ENCODE measurements at places on chromosomes 13 and 19.
A peak's percentile ranks its signal among the peaks of the same experiment; 100 is the strongest.

GRCh38 chr13:50914176-50914700, 4.6 kb downstream of the RNASEH2B start:
- DNase-seq: no peak

GRCh38 chr13:111043575-111043982, 71.5 kb upstream of the ARHGEF7 start:
- DNase-seq: no peak

DNA sequence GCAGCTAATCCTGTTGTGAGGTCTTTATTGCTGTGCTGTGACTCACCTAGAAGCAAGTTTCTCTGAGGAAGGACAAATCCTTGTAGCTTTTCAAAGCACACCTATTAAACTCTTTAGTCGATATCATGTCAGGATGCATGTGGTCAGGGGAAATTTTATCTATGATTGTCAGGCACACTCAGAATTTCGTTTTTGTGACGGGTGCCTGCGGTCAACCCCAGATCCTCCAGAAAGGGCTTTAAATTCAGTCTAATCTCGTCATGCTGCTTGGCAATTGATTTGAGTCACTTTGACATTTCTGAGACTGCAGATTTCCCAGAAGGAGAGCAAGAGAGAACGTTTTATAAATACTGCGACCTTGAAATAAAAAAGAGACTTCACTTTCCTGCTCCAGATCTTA, 316.9 kb downstream of the FGF9 start:
- no peak for DNase-seq

DNA sequence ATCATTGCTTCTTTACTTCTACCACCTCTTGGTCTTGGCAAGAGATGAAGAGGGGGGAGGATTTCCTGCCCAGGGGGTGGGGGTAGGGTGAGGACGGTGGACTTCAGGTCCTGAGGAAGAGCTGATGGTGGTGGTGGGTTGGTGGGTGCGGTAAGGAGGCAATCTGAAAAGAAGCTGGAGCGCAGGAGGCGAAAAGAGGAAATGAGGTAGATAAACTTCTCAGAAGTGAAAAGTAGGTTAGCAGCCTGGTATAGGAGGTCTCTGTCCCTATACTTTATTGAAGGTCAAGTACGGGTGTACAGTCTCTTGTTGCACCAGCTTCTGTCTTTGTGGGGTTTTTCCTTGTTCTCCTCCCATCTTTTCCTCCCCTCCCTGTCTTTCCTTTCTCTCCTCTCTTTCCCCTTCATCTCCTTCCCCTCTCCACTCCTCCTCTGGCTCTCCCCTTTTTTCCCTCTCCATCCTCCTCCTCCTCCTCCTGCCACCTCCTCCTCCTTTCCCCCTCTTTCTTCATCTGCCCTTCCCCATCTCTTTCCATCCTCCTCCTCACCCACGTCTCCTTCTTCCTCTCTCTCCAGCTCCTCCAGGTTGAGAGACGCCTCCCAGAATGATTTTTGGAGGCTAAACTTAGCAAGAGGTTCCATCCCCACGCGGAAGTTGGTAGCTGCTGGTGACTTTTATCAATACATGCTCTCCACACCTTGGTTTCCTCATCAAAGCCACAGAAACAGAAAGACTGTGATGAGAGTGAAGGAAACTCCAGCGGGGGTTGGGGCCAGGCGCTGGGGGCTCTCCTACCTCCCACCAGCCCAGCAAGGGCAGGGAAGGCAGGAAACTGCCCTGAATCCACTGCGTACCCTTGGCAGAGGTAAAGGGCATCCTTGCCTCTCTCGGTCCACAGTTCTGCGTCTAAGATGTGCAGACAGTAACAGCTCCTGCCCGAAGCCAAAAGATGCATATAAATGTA, 15.3 kb downstream of the TNFSF14 start:
- DNase-seq: no peak

GRCh38 chr13:20390526-20391175, 135.0 kb downstream of the CRYL1 start:
- no peak for DNase-seq

DNA sequence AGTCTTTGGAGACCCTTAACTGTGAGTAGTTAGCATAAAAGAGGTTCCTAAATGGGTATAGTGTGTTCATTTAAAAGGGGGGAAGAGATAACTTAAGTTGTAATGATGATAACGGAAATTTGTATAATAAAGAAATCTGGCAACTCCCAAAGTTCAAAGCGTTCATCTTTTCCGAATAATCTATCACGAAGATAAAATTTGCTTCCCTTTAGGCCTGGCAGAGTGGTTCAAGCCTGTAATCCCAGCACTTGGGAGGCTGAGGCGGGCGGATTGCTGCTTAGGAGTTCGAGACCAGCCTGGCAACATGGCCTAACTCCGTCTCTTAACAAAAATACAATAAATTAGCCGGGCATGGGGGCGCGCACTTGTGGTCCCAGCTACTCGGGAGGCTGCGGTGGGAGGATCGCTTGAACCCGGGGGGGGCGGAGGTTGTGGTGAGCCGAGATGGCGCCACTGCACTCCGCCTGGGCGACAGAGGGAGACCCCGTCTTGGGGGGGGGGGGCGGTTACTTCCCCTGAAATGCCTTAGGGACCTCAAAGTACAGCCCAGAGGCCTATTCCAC, 934 bp downstream of the N4BP2L2 start:
- peak; percentile 18 for DNase-seq

GRCh38 chr13:46577696-46578589, 25.0 kb downstream of the LRCH1 start:
- no peak for DNase-seq

GRCh38 chr13:61592489-61592888, 176.8 kb upstream of the PCDH20 start:
- no peak for DNase-seq

DNA sequence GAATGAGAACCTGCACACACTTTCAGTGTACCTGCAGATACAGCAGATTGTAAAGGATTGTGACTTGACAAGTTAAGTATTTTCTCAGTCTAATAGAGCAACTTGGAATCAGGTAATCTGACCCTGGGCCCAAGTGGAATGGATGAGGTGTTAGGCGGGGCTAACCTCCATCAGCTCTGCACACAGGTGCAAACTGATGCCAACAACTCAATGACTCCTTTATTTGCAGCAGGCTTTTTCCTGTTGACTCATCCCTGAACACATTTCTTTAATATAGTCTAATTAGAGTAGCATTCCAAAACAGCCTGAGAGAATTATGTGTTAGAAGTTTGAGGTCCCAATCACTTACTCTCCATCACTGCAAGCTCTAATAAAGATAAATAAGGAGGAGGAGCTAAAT, 48.8 kb downstream of the TPT1 start:
- DNase-seq: no peak

DNA sequence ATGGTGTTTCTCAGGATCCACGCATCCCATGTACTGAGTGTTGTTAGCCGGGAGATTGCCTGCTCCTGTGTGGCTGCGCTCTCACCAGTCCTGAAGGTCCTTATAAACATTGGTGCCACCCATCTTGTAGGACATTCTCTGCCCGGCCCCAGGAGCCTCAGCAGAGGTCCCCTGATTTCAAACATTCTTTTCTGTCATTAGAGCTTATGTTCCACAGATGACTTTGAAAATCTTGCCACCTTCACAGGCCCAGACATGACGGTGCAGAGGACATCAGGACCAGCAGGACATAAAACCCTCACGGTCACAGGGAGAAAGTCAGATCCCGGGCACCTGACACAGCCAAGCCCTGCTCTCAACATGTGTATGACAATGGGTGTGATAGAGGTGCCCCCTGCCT, 33.2 kb upstream of the PEPD start:
- DNase-seq: no peak

DNA sequence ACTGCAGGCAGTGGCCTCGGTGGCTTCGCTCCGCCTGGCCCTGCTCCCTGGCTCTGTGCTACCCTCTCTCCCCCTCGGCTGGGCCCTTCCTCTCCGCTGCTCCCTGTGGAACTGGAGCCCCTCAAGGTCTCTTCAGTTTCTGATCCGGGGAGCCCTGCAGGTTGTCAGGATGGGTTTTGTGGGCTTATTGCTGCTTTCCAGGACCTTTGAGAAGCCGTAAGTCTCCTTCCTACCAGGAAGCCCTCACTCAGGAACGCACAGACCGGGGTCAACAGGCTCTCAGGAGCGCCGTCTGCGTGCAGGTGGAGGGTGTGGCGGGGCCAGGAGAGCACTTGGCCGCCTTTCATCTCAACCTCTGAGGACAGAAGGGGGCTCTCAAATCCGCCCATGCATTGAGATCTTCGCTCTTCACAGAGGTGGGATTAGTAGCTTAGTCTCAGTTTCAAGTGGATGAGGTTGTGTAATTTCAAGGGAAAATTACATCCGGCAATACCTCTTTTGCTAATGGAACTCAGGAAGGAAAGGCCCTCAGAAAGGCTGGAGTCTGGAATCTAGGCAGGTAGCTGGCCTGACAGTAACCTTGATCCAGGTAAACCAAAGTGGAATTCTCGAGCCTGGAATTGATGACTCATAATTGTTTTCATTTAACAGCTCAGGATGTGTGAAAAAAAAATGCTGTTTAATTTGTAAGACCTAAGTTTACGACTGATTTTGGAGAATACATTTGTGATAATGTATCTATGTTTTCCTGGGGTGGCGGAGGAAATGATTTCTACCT, 102.0 kb downstream of the ATP11A start:
- no peak for DNase-seq

DNA sequence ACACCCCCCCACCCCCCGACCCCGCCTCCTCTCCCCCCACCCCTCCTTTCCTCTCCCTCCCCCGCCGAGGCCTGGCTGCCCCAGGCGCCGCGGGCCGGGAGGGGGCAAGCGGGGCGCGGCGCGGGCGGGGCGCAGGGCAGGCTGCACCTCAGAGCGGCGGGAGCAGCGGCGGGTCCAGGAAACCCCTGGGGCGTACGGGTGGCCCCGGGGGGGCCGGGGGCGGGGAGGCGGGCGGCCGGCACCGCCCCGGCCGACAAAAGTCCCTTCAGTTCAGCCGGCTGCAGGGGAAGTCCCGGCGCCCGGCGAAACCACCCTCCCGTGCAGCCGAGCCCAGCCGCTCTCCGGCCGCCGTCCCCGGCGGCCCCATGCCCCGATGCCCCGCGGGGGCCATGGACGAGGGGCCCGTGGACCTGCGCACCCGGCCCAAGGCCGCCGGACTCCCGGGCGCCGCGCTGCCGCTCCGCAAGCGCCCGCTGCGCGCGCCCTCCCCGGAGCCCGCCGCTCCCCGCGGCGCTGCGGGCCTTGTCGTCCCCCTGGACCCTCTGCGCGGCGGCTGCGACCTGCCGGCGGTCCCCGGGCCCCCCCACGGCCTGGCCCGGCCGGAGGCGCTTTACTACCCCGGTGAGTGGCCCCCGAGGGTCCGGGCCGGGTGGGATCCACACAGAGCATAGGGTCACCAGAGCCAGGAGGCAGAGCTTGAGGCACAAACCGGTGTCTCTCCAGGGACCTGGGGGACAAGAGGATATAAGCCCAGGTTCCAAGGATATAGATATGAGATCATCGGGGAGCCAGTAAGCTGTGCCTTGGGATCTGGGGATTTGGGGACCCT, at the start of gene BCL3:
Gene BCL3 (plus strand): TSS at position 283 of the 829 bp plus-strand sequence. CDS start 83 bp downstream, at position 366.
- DNase-seq: peak; percentile 70

DNA sequence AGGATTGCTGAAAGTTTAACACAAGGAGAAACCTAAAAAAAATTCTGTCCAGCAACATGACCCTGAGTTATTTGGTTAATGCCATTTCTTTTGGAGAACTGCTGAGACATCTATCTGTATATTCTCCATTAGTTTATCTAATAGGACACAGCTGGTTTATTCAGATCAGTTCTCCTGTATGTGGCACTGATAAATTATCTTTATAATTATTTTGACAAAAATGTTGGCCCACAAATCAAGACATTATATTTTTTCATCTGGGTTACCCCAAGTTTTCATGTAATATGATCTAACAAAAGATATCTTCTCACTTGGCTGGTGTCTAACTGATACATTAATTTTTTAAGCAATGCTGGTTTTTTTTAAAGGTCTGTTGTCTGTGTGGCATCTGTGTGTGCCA, 231.4 kb downstream of the KLF12 start:
- no peak for DNase-seq

- DNase-seq: no peak
These were observed 1255.6 kb downstream of the DIAPH3 start for GRCh38 chr13:58908019-58908679.

GRCh38 chr13:109719962-109720646, 66.3 kb downstream of the IRS2 start:
- no peak for DNase-seq

DNA sequence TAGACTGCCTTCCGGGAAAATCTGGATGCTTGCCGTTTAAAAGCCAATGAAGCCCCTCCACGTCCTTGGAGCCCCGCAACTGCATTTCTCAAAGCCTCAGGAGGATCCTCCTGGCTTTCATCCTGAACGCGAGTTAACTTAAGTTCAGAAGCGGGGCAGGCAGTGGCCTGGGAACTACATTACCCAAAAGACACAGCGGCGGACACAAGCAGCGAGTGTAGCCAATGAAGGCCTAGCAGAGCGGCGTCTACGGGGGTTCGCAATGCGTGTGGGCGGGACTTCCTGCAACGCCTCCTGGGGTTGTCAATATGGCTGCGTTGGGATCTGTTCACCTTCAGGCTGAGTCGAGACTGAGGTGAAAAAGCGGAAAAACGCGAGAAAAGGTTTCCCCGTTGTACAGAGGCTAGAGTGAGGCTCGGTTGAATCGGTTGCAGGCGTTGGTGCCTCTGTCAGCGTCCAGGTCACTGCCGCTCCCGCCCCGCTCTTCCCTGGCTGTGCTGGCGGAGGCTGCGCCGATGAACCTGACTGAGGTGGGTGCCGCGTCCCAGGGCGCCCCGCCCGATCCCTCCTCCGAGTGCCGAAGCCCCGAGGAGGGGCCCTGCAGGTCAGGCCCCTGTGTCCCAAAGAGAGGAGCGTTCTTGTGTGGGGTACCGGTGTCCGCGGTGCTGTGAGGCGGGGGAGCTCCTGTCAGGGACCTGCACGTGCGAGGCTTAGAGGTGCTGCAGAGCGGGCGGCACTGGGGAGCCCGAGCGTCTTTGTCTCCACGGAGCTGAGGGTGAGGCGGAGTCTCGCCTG, at the start of gene ZNF17:
Gene ZNF17 (plus strand): TSS at position 285 of the 795 bp plus-strand sequence. CDS start 2,455 bp downstream, outside the sequence.
- peak; percentile 90 for DNase-seq

DNA sequence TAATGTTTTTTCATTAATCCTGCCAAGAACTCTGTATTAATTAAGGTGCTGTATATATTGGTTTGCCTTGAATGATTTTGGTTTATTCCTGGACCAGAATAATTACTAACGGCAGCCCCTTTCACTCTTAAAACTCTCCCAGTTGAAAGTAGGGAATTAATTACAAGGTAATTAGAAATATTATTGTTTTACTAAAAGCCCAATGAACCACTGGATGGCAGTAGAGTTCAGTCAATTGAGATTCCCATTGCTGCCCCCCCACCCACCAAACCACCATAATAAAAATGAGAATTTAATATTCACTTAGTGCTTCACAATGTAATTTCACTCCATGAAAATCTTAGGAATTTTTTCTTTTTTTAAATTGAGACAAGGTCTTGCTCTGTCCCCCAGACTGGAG, 13.7 kb downstream of the WBP4 start:
- DNase-seq: no peak

- no peak for DNase-seq
These were observed 289.9 kb downstream of the MYO16 start for GRCh38 chr13:108919036-108919907.

DNA sequence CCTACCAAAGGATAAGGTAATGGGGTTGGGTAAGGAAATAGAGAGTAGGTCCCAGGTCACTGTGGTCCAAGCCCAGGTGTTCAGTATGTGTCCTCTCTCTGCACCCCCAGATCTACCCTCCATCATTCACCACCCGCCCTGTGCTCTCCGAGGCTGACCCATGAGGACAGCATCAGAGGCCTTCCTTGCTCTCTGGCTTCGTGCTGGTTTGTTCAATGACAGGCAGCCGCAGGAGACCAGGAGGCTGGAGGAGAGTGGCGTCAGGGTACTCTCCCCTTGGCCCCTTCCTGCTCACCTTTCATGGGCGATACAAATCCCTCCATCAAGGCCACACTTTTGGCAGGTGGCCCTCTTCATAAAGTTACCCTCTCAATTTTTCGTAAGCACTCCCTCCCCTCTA, 1.7 kb downstream of the TUBA3C start:
- no peak for DNase-seq

All from T-helper 1 cell (primary cell).